ENCODE measurements at places on chromosomes 3 and 15.

DNA sequence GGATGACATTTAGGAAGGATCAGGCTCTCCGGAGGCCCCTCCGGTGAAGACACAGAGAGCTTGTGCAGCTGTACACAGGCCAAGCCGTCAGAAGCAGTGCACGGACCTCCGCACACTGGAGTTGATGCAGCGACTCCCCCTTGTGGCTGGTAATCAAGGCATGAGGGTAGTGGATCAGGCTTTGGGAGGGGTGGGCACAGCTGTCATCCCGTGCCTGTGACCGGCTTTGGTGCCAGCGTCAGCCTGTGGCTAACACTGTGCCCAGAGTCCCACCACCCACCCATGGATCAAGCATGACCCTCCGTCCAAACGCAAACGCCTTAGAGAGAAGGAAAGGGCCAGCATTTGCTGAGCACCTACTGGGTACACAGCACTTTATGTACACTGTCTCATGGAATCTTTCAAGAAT is 8.2 kb upstream of the GRIP2 start:
- DNase-seq, result no peak

- no peak for DNase-seq
These were observed 116.7 kb upstream of the PROK2 start for GRCh38 chr3:71901645-71902044.

DNA sequence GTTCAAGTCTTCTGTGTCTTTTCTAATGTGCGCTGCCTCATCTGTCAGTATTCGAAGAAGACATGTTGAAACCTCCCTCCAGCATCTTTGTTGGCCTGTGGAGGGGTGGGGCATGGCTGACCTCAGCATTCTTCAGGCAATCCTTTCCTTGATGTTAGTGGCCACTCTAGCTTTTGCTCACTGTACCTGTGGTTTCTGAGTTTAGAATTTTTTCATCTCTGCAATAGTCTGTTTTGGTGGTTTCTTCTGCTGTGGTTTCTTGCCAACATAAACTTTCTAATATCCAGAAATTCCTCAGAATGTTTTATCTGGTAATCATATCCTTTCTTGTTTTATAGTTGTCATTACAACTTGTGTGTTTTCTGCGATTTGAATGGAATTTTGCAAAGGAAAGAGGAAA is 251.3 kb upstream of the NR2E3 start:
- DNase-seq, result no peak

DNA sequence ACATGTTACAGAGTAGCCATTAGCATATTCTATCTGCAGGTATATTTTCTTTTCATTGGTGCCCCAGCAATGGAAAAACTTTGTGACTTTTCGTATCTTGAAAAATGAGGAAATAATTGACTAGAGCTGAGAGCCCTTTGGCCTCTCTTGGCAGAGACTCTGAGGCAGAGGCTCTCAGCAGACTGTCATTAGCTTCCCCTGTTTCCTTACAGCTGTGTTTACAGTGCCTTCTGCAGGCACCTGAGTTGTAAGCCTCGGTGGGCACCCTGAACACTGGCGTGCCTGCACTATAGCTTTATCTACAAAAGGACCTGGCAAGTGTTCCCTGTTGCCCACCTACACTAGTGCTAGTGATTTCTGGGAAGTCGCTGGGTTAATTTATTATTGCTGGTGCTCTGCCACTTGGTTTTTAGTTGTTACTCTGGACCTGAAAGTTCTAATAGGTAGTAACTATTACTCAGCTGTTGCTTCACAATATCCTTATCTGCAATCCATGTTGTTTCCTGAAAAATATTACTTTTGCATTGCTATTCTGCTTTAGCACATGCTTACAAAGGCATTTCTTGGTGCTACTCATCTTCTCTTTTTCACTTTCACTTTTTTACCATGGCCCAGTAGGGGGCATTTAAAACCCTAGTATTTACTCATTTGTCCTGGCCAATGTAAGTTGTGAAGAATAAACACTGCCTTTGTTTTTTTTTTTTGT is 7.8 kb upstream of the GPR171 start:
- DNase-seq, result no peak

GRCh38 chr15:67479781-67480505 is 41.0 kb upstream of the C15orf61 start:
- DNase-seq, result no peak

- DNase-seq, result no peak
These were observed 19.4 kb downstream of the WWTR1 start for GRCh38 chr3:149638228-149639092.

DNA sequence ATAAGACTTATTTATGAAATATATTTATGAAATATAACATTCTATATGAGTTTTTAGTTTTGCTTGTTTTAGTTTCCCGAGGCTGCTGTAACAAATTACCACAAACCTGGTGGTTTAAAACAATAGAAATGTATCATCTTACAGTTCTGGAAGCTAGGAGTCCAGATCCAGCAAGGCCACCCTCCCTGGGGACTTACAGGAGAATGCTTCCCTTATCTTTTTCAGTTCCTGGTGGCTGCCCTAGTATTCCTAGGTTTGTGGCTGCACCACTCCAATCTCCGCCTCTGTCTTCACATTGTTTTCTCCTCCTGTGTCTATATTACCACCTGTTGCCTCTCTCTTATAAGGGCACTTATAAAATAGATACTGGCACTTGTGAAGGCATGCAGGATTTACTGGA is 877.8 kb downstream of the TUSC7 start:
- no peak for DNase-seq

DNA sequence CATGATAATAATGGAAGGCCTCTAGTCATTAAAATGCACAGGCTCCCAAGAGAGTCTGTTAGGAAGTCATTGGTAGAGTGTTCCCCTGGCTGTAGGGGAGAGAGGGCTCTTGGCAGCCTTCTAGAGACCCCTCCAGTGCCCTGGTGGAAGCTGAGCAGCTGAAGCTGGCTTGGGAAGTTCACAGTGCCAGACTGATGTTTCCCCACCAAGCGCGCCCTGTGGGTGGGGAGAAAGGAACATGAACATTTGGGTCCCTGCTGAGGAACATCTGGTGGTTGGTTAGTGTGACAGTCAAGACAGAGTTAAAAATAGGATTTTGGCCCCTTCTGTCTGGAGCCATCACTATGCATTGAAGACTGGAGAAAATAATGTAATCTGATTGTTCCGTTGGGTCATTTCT is 37.1 kb upstream of the RGMA start:
- DNase-seq, result no peak

- no peak for DNase-seq
These were observed 39.7 kb upstream of the MLF1 start for GRCh38 chr3:158531334-158531733.

GRCh38 chr3:21673393-21673792 is 77.6 kb downstream of the ZNF385D start:
- DNase-seq, result no peak

DNA sequence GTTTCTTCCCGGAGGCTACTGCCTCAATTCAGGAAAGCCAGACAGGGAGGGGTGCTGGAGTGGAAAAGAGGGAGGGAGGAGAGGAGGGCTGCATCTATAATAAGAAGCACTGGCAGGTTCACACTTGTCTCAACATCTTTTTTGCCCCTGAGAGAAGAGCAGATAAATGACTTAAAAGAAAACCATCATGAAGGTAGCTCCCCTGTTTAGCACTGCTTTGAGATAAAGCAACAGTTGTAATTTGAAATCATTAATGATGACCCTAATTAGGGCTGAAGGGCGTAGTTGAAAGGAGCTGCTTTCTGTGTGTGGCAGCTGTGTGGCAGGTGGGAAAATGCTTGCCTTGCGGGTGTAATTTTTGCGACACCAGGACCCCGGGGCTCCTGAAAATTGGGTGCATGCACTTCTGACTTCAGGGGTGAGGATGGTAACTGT is 222.8 kb upstream of the IL12A start:
- DNase-seq, result no peak

DNA sequence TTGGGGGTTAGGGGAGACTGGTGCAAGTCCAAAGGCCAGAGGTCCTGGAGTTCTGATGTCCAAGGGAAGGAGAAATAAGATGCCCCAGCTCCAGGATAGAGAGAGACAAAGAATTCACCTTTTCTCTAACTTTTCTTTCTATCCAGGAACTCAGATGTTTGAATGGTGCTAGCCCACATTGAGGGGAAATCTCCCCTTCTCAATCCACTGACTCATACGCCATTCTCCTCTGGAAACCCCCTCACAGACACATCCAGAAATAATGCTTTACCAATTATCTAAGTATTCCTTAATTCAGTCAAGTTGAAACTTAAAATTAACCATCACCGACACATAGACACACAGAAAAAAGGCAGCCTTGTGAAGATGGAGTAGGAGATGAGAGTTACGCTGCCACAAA is 1085.2 kb downstream of the NSUN3 start:
- no peak for DNase-seq

DNA sequence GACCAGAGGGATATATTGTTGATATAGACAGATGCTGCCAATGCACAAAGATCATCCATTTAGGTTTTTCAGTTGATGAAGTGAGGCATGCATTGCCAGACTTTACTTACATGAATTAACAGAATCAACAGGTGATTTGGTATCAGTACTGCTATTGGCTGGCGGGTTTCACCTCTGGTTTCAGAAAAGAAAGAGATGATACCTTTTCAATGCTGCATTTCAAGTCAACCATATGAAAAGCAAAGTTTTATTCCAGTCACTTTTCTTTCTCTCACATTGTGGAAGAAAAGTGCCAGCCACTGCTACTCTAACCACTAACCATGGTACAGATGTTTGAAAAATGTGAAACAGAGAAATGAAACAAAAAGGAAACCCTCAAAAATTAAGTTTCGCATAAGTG is 289.1 kb downstream of the TIGIT start:
- no peak for DNase-seq

GRCh38 chr3:117131259-117131658 is 421.7 kb downstream of the TUSC7 start:
- no peak for DNase-seq

DNA sequence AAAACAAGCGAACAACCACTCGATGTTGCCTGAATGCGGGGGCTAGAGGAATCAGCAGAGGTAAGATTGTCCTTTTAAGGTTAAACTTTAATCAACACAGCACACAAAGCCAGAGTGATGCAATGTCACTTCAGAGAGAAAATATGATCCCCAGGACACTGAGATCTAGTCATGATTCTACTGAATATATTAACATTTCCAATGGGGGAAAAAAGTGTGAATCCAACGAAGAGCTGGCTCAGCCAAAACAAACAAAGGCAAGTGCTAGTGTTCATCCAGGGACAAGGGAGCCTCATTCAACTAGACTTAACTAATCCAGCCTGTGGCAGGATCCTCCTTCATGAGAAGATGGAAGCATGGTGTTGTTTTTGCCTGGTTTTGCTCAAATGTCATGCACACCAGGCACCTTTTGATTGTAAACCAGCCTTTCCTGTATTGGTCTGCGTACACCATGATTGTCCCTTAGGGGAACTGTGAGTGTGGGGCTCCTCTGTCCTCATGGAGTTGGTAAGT is 35.8 kb downstream of the SCG5 start:
- DNase-seq, result no peak

DNA sequence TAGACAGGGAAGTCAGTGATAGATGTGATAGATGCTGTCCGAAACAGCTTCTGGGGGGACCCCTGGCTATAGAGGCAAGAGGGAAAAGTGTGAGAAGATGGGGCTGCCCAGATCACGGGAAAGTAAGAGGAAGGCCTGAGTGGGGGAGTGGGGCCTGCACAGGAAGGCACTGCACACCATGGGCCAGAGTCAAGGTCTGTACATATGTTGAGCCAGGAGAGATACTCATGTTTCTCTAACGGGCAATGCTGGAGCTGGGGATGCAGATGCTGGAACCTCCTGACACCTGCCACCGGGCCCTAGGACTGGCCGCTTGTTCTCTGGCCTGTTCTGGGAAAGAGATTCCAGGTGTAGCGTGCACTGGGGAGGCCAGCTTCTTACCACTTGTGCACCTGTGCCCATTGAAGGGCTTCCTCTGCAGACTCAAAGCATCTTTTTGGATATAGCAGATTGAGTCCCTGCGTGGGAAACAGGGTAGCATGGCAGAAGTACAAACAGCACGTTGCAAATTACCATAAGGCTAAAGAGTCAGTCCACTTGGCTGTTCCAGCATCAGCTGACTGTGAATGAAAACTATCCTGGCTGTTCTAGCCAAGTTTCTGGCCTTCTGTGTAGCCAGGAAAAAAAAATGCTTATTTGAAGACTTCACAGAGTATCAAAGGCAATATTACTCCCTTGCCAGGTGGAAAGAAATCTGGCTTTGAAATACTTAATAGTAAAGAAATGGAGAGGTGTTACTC is 77.1 kb upstream of the GSK3B start:
- no peak for DNase-seq

DNA sequence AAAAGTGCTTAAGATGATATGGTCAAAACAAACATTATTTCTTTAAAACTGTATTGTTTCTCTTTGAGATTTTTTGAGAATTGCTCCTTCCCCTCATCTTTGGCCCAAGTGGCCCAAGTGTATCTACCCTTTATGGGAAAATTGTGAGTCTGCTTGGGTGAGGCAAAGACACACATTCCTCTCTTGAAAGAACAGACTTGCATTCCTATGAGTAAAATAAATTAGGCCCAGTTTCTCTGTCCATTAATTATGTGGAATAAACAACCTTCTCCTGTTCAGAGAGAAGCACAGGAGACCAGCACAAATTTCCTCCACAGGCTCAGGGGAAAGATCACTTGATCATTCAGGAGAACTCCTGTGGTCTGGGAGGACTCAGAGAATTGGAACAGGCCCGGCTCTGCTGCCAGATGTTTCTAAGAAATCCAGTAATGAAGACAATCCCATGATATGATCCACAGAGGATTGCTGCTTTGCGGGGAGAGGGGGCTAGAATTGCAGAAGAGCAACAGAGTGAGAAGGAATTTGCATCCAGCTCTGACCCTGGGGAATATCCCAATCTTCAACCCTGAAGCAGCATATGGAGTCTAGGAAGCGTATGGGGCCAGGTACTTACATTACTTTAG is 53.8 kb upstream of the BOC start:
- no peak for DNase-seq

GRCh38 chr3:12706504-12707253 is 42.8 kb upstream of the RAF1 start:
- DNase-seq, result no peak
